M059J (cell line): ENCODE measurements at places on chromosomes 6 and 20. TPM values are rescaled to one million over a fixed set of nuclear protein-coding genes. Genes with fewer than 3 reads are reported as not detected.

The FAM209B gene
- not detected in 2 replicates for total RNA-seq

The RAD21L1 gene
- 0.39 TPM in 1 of 2 replicates, not detected in the other for total RNA-seq

The CABLES2 gene
- total RNA-seq, result 10.0 and 19.9 TPM in 2 replicates

The EFCAB8 gene
- not detected in 2 replicates for total RNA-seq

The CAPN11 gene
- total RNA-seq, result not detected in 2 replicates

The ANKS1A gene
- 13.5 and 18.4 TPM in 2 replicates for total RNA-seq

- no peak for DNase-seq
These were observed 36.7 kb downstream of the MAN1A1 start for GRCh38 chr6:119312875-119313338.

- no peak for DNase-seq
These were observed 32.1 kb upstream of the TCFL5 start for GRCh38 chr20:62893700-62894099.

DNA sequence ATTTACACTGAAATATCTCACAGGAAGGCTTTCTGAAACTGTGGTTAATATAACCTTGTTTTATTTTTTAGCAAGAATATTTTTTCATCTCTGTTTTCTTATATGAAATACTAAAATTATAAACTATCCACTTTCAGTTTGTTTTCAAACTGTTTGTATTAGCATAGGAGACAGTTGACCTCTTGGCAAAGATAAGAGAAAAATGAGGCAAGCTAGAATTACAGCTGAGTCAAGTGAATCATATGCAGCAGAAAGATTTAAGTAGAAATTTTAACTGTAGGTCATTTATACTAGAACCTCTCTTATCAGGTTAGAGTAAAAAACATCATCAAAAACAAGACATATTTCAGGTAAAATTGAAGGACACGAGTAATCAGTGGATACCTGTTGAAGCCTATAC lies 792.6 kb downstream of the PHF3 start:
- no peak for DNase-seq

DNA sequence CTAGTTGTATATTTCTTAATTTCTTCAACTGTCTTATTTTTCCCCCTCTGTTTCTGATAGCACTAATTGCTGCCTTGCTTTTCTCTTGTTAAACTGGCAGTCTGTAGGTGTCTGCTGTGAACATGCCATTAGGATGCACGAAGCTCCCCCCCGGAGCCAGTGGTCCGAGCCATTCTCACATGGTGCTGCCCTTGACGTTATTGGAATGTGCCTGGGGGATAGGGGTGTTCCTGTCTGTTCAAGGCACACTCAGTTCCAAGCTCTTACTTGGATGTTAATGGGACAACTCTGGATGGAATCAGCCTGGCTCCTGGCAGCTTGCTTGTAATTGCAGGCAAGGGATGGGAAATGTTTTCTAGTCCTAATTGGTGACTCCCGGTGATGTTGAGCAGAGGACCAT lies 68.4 kb downstream of the RREB1 start:
- no peak for DNase-seq

- peak; percentile 39 for DNase-seq
These were observed 19.4 kb upstream of the SDHAF4 start for GRCh38 chr6:70547313-70547712.

GRCh38 chr6:134345789-134346188 lies 27.9 kb upstream of the SGK1 start:
- no peak for DNase-seq

DNA sequence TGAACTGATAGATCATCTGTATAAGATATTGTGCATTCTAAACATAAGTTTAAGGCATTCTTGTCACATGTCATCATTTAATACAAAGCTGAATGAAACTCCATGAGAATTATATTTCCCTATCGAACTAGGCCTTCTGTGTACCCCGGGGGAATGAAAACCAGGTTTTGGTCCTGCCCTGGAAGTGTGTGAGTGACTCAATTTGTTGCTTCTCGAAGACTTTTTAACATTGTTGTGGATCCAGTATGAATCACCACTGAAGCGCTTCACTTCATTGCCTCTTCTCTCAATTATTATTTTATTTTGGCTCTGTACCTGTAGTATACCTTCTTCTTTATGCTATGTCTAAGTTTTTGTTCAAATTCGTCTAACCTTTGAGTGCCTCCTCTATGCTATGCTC lies 150.8 kb downstream of the GRIK2 start:
- peak; percentile 38 for DNase-seq

GRCh38 chr6:87068795-87069194 lies 26.1 kb downstream of the CGA start:
- DNase-seq, result no peak

DNA sequence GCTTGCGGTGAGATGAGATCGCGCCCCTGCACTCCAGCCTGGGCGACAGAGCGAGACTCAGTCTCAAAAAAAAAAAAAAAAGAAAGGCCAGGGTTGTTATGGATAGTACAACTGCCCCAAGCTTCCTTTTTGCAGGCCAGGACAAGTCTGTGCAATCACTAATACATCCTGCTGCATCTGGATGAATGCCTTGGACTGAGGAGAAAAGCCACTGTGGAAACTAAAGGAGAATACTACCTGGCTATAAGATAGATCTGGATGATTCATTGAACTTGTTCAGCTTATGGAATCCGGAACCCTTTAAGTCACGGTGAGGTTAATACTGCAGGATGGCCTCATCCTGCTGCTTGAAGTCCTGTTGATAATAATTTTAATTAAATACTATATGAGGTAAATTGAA lies 278.2 kb downstream of the TFAP2A start:
- DNase-seq, result no peak

- DNase-seq, result peak; percentile 46
These were observed 99.0 kb upstream of the TNFAIP3 start for GRCh38 chr6:137767911-137768690.

DNA sequence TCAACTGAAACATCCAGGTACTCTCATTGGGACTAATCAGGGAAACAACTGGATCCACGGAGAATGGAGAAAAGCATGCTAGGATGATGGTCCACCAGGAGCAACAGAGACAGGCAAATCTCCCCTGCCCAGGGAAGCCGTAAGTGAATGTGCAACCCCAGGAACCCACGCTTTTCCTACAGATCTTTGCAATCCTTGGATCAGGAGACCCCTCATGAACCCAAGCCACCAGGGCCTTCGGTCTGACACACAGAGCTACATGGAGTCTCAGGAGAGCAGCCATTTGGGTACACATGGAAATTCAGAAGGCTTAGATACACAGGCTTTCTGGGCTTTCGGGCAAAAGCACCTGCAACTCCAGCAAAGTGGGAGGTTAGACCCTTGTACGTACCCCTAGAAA lies 122.1 kb upstream of the PTCHD4 start:
- DNase-seq, result no peak

- DNase-seq, result no peak
These were observed 92.6 kb downstream of the JARID2 start for GRCh38 chr6:15338476-15338875.

GRCh38 chr6:42572523-42572922 lies 8.7 kb downstream of the UBR2 start:
- peak; percentile 55 for DNase-seq

- DNase-seq, result peak; percentile 60
These were observed 32.3 kb downstream of the NCR2 start for GRCh38 chr6:41367700-41368099.

- DNase-seq, result no peak
These were observed 16.8 kb downstream of the MRAP2 start for GRCh38 chr6:84050408-84050807.

DNA sequence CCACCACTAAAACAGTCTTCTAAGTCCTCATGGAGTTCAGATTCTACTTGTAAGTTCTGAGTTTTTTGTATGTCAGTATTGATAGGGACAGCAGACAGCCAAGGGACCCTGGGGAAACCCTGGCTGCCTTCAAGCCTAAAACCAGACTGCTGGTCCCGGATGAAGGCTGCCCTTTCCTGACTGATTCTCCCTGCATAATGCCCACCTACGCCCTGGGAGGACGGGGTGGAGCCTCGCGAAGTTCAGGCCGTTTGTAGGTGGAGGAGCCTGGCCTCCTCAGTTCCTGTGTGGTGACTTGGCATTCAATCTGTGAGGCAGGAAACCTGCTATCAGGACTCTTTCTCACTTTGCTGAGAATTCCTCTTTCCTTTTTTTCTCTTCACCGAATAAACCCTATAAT lies 120.3 kb upstream of the LGSN start:
- DNase-seq, result no peak

DNA sequence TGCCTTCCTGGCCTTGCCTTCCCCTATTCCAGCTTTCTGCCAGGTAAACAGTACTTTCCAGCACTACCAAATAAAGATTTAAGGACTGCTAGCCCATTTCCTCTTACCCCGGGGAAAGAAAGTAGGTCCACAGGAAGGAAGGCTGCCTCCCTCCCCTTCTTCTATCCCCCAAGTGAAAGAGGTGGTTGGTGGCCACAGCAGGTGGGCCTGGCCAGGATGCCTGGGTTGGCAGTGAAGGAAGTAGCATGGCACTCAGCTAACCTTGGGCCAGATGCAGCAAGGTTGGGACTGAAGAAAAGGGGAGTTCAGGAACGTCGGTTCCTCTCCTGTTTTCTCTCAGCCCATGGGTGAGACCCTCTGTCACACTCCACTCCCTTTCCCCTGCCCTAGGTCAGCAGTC lies 8.9 kb downstream of the NFKBIL1 start:
- DNase-seq, result no peak

DNA sequence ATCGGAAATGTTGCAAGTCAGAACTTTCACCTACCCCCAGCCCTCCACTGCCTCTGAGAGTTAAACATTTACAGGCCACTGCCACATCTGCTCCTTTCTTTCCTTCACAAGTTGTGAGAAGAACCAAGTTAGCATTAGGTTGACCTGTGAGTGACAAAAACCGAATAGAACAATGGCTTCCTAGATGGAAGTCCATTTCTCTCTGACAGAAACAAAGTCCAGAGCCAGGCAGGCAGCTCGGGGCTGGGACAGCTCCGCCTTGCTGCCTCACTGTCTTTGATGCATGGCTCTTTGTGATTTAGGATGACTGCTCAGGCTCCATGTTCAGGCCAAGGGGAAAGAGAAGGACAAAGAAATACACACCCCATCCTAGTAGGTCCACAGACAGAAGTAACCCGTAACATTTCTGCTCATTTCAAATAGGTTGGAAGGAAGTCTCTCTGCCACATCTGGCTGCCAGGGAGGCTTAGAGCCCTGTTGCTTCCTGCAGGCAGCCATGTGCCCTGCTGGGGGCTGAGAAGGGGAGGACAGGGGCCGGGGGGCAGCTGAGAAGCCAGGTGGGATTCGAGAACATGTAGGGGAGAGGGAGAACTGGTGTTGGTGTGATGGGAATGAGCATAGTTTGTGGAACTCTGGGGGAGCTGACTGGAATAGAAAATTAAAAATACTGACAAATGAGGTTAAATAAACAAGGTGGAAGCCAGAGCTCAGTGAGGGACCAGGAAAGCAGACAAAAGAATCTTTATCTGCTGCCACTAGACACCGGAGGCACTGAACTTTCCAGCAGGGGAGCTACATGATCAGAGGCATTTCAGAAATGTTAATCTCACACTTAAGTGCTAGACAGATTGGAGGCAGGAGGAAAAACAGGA lies 19.5 kb upstream of the IER3 start:
- peak; percentile 85 for DNase-seq

DNA sequence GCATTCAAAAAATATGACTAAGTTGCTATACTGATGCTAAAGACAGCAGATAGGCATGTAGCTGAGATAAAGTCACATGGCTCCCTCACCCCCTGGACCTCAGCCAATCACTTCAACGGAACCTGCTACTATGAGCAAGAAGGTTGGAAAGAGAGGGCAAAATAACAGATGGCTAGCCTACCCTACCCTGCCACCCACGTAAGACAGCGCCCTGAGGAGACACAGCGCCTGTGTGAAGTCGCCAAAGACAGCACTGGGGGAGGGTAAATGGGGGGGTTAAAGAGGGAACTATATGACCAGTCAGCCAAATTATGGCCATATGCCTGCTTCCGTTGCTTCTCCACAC lies 163.2 kb downstream of the RALGAPA2 start:
- DNase-seq, result no peak

GRCh38 chr6:81750681-81751387 lies 1.6 kb downstream of the TENT5A start:
- DNase-seq, result peak; percentile 80

DNA sequence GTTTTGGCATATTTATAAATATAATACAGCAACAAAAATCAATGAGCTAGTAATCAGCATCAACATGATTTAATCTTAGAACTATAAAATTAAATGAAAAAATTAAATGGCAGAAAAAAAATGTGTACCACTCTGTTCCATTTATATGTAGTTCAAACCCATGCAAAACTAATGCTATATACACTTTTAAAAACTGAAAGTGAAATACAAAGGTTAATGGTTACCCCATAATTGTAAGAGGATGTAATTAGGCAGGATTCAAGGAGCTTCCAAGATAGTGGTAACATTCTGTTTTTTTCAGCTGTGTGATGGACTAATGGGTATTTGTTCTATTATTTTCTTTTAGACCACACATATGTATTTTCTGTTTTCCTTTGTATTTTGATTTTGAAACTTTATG lies 492.1 kb downstream of the UTRN start:
- no peak for DNase-seq

DNA sequence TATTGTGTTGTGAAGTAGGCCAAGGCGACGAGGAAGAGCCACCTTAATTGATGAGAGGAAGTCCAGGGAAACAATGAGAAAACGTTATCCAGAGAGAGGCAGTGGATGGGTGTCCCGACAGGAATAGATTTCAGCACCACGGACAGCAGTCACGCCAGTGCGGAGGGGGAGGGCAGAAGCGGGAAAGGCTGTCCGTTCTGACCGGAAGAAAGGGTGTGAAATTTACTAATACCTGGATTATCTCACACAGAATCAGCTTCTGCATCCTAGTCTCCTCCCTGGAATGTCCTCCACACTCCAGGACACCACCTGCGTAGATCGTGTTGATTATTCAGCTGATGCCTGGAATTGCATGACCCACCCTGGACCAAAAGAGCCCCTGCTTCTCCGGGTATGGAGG lies 7.4 kb upstream of the BPIFA3 start:
- peak; percentile 68 for DNase-seq

- DNase-seq, result peak; percentile 84
These were observed 184.2 kb downstream of the CDH4 start for GRCh38 chr20:61436283-61436666.
